ENCODE measurements at places on chromosomes 2 and 18.

GRCh38 chr2:3078684-3079083 lies 298.9 kb downstream of the EIPR1 start:
- DNase-seq: no peak

DNA sequence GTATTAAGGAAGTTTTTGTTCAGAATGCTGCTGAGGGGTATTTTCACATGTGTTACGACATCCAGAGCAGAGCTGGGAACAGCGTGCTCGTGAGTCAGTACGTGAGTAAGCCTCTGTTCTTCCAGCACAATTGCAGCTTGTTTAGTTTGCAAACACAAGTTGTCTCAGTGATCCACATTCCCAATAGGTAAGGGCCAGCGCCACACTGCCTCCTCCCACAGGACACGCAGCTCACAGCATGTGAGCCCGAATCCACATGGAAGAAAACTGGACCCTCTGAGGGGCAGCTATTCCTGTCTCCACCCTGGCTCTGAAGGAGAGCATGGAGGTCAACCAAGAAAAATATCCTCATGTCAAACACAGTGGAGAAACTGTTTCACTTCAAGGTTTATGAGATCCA lies 173.9 kb upstream of the PID1 start:
- DNase-seq: no peak

DNA sequence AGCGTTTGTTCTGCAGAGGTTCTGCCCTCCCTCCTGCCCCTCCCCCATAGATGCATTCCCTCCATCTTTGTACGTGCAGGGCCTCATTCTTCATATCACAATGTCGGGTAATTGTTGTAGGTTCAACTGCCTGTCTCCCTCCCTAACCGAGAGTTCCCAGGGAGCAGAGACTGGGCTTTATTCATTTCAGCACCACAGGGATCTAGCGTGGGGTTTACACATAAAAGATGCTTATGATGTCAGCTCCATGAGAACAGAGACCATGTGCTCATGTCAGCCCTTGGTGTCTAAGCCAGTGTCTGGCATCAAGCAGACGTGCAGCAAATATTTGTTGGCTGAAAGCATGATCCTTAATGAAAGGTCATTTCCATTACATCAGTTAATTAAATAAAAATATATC lies 298.9 kb upstream of the TRIB2 start:
- DNase-seq: no peak

- no peak for DNase-seq
Measured at GRCh38 chr2:172439911-172440310, 12.5 kb downstream of the ITGA6 start.

DNA sequence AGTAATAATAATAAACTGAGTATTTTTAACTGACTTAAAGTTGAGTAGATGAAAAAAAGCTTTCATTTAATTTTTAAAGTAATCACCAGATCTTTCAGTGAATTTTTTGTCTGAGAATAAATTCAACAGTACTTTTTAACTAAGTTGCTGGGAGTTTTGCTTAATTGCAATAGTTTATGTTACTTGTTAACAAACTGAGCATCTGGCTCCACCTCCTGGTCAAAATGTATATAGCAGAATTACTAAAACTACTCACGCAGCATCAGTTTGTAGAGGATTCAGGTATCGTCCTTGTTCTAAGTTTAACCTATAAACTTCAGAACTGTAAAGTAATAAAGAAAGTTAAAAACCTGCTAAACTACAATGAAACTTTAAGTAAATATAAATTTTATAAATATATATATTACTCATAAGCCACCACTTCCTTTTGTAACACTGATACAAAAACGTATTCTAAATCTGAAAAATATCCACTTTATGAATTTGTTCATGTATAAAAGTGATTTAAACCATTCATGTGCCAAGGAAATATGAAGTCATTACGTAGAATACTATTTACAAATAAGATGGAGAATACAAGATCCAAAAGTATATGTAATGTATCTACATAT lies 21.3 kb downstream of the NOL10 start:
- DNase-seq: no peak

DNA sequence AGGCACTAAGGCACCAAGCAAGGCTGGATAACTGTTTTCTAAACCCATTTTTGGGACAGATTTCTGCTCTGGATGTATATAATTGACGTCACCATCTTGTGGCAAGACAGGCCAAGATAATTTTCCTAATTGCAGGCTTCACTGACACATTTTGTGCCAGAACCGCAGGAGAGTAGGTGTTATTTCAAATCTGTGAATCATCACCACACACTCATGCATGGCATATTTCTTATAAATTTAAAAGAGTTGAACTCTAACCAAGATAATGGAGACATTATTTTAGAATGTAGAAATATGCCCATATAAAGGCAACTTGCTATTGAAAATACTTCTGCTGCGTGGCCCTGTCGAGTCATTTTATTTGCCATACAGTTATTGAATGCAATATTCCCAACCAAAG lies 68.3 kb upstream of the ACYP2 start:
- no peak for DNase-seq

- DNase-seq: no peak
Measured at GRCh38 chr2:27221166-27221565, 4.0 kb downstream of the CAD start.

GRCh38 chr2:150271952-150272802 lies 215.3 kb downstream of the RND3 start:
- no peak for DNase-seq

GRCh38 chr18:34844732-34845459 lies 134.8 kb downstream of the DTNA start:
- DNase-seq: no peak

DNA sequence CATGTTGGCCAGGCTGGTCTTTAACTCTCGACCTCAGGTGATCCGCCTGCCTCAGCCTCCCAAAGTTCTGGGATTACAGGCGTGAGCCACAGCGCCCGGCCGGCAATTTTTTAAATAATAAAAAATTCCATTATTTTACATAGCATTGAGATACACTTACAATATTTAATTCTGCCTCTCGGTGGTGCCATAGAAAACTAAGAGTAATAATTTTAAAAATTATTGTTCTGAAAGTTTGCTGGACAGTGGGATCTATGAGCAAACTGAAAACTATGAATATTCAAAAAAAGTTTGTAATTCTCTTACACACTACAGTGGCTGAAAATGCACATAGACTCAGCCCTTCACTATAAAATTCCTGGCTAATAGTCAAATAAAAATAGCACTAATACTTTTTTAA lies 90.9 kb upstream of the STON1 start:
- DNase-seq: no peak

GRCh38 chr2:6545336-6545735 lies 320.4 kb downstream of the CMPK2 start:
- no peak for DNase-seq

- DNase-seq: no peak
Measured at GRCh38 chr2:203737360-203737759, 30.9 kb downstream of the CD28 start.

DNA sequence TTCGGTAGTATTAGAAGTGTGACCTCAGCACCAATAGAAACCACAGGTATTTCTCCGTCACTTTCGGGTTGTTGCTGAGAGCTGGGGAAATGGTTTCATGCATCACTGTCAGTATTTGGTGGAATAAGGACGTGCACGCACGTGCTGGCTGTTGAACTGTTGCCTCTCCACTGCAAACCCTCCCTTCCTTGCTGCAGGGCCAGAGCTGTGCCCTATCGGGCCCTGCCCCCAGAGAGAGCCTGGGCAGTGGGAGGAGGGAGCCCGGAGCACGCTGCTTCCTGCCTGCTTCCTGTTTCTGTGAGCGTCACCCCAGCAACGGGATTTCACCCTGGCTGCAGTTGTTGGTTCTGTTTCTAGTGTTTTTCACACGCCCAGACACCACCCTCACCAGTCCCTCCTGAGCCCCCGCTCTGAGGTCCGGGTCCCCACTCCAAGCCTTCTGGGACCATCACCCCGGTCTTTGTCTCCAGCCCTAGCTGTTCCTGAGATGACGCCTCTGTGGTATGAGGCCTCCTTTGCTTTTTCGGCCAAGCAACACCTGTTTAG lies 47.4 kb downstream of the LRRFIP1 start:
- DNase-seq: peak; percentile 85

DNA sequence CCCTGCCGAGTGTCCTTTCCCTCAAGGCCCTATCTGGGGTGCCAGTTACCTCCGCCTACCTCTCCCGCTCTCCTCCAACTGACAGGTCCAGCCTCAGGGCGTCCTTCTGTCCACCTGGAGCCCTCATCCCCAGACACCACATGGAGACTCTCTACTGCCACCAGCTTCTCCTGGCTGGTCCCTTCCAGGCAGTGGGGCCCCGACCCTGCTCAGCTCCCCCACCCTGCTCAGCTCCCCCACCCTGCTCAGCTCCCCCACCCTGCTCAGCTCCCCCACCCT lies 74.0 kb upstream of the ODC1 start:
- DNase-seq: no peak

GRCh38 chr2:47531378-47532042 lies 128.6 kb downstream of the MSH2 start:
- no peak for DNase-seq

DNA sequence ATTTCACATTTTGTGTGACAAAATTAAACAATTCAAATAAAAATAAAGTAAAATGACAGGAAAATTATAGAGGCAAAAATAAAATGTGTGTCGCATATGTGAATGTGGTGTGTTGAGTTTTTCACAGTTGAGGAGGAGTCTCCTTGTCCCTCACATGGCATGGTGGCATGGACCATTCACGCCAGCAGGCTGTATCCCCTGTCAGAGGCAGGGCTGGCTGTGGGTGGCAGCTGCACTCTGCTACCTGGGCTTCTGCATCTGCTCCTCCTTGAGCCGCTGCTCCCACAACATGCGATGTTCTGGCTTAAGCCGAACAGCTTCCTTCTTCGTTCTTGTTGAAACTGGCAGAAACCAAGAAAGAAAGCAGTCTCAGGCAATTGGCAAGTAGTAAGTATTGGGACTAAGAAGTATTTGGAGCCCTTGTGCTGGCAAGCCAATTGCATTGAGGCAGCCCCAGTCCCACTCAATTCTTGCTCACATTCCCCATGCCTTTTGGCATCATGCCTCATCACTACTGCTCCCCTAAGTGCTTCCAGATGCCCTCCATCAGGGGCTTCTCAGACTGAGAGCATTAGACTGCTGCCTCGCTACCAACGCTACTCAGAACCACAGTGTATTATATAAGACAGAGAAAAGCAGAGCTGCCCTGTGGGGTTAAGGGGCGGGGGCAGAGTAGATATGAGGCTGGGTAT lies 177.9 kb upstream of the NABP1 start:
- DNase-seq: no peak

DNA sequence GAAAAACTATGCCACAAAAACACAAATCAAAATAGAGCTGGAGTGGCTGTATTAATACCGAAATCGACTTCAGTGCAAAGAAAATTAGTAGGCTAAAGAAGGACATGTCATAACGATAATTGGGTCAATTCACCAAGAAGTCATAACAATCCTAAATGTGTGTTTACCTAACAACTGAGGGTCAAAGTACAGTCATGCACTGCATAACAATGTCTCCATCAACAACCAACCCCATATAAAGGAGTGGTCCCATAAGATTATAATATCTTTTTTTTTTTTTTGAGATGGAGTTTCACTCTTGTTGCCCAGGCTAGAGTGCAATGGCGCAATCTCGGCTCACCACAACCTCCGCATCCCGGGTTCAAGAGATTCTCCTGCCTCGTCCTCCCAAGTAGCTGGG lies 87.5 kb downstream of the NAB1 start:
- DNase-seq: no peak

DNA sequence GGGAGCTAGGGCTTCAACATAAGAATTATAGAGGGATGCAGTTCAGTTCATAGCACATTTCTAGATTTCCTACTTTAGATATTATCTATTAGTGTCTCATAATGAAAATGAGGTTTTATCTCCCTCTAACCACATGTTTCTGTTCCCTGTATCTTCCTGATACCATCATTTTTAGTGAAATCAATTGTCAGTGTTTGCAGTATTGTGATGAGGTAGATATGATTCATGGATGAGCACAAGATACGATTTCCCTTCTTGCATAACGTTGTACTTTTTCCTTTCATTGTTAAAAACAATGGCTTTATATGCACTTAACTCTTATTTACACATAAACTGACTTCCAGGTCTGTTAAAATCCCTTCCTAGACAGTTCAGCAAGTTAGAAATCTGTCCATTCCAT lies 211.4 kb downstream of the ZBTB7C start:
- no peak for DNase-seq

GRCh38 chr2:152581360-152581759 lies 135.9 kb downstream of the PRPF40A start:
- no peak for DNase-seq

- no peak for DNase-seq
Measured at GRCh38 chr2:52128081-52128480, 1096.1 kb upstream of the NRXN1 start.

- no peak for DNase-seq
Measured at GRCh38 chr2:175742367-175742766, 259.7 kb downstream of the LNPK start.

- no peak for DNase-seq
Measured at GRCh38 chr2:99430614-99431291, 59.1 kb downstream of the REV1 start.

- no peak for DNase-seq
Measured at GRCh38 chr2:183948861-183949260, 649.5 kb upstream of the ZNF804A start.

DNA sequence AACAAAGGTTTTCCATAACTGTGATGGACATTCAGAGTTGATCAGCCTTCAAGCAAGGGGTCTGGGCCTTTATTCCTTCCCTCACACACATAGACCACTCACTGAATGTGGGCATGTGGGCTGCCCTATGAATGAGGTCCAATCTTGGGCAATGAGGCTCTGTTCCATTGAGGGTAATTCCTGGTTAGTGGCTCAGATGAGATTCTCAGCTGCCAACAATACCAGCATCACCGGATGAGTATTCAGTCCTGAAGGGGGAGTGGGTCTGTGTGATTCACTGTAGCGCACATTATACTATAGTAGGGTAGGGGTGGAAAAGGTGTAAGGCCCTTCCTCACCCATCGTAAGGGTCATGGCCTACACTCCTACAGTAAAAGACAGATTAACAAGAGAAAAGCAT lies 9.9 kb upstream of the PARD3B start:
- no peak for DNase-seq

GRCh38 chr2:218238887-218239286 lies 21.9 kb downstream of the ARPC2 start:
- DNase-seq: no peak

DNA sequence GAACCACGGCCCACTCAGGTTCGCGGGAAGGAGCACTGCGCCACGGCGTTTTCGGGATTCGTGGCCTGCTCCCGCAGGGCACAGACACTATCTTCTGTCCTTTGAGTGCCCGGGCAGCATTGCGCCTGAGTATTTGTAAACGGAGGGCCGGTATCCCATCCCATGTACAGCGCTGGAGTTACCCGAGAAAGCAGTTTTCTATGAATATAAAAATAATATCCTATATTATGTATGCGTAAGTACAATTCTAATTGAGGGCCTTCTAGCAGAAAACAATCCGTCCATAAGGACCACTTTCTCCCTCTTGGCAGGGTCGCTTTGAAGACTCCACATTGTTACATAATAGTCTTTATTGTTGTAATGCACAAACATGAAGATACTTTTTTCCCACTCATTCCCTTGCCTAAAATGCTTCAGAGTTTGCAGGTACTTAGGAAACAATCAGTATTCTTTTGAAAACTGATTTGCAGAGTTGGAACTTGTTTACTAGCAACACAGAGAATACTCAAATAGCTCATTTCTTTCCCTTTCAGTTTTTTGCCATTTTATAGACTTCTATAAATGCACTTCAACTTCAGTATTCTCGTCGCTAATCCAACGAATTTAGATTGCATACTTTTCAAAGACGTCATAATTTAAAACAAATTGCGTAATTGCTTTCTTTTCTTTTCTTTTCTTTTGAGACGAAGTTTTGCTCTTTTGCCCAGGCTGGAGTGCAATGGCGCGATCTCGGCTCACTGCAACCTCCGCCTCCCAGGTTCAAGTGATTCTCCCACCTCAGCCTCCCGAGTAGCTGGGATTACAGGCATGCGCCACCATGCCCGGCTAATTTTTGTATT lies 1.0 kb upstream of the REV1 start:
- DNase-seq: no peak

All from activated CD4-positive, alpha-beta T cell treated with anti-CD3 and anti-CD28 coated beads, Interleukin-2, amount 50 U/mL, for 1 hour (primary cell).